ENCODE measurements at places on chromosomes 12 and 14.

DNA sequence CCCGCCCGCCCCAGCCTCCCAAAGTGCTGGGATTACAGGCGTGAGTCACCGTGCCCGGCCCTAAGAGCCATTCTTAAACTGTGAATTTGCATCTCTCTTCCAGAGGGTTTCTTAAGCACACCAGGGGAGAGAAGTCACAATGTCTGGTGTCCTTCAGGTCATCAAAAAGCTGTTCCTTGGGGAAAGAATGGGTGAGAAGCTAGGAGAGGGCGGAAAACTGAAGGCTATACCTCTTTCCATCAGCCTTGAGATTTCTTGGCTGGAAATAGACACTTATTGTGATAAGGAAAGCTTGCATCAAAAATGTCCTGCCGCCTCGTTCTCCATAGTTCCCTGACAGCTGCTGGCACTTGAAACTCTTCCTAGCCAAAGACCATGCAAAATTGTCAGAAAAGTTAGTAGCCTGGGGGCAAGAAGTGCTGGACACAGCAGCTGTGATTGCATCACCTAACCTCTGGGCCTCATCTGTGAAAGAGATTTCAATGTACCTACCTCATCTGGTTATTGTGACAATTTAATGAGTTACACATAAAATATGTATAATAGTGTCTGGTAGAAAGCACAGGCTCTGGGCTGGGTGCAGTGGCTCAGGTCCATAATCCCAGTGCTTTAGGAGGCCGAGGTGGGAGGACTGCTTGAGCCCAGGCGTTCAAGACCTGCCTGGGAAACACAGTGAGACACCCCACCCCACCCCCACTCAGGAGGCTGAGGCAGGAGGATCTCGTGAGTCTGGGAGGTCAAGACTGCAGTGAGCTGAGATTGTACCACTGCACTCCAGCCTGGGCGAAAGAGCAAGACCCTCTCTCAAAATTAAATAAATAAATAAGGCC, 9.7 kb upstream of the UBC start:
- DNase-seq: no peak

DNA sequence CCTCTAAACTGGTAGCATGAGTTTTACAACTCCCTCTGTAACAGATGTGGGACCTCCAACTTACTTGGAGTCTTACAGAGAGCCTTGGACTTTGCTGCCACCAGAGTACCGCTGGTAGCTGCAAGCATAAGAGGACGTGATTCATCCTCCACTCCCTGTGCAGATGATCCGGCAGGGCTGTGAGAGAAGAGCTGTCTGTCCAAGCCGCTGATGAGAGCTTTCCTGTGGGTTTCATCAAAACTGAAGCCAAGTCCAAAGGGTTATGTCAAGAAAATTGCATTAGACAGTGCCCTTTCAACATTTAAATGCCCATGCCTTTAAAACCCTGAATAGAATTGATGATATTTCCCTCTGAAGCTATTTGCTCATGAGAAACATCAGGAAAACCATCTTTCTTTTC, 85.8 kb downstream of the LLPH start:
- DNase-seq: no peak

GRCh38 chr12:94167756-94168416, 19.5 kb downstream of the PLXNC1 start:
- DNase-seq: no peak

DNA sequence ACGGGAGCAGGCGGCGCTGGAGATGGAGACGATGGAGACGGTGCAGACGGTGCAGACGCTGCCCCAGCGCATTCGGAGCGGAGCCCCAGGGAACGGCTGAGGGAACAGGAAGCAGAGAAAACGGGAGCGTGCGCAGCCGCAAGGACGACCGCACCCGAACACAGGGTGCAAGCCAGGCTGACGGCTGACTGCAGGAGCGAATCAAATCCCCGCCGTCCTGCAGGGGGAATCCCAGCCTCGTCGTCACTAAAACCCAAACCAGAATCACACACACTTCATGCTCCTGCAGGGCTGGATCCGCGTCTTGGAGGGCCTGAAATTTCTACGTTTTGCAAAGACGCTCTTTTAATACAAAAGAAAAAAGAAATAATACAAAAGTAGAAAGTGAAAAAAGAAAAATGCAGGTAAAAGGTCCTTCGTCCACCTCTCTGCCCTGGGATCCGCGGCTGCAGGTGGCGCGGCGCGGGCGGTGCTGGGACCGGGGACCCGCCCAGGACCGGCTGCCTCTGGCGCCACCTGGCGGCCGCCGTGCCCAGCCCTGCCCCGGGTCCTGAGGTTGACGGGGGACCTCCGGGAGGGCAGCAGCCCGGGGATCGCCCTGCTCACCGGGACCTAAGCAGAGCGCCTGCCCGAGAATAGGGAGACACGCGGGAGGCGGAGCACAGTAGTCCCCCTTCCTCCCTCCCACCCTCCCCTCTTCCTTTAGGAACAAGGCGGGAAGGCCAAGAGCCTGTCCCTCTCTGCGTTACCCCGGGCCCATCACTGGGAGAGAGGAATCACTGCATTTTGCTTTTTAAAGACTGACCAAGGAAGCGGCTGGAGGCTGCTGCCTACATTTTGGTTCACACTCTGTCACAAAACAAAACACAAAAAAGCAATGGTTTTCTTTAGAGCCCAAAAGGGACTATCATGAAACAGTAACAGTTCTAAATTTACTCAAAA, 20.1 kb downstream of the STX2 start:
- peak; percentile 50 for DNase-seq

- no peak for DNase-seq
These were observed 112.3 kb upstream of the BCL2L14 start for GRCh38 chr12:11958221-11959091.

DNA sequence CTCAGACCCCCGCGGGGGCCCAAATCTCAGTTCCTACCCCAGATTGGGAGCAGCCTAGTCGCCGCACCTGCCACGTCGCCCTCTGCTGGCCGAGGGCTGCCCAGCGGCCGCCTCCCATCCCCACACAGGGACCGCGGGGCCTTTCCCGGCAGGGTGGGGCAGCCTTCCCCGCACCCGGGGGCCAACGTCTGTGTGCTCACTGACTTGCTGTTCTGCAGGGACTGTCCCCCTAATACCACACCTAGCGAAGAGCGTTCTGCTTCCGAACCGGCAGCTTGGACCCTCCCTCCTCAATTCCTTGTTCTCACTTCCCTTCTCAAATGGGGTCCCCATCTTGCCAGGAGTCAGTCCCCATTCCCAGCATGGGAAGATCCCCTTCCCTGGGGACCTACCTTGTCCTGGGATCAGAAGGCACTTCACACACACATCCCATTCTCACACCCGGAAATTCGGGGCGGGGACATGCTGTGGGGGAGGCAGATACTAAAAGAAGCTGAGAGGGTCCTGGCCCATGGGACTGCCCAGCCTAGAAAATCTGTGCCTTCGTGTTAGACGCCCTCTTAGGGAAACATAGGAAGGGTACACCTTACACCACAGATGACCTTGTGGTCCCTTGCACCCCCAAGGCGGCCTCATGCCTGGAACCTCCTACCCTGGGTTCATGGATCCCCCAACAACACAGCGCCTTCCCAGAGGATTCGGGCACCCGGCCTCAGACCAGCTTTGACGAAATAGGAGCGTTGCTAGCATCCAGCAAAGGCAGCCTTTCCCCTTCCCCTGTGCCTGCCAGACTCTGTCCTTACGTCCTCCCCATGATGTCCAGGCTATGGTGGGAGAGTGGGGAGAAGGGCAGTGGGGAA, 16.4 kb downstream of the ACVRL1 start:
- peak; percentile 24 for DNase-seq

GRCh38 chr14:61474015-61474414, 152.6 kb downstream of the PRKCH start:
- no peak for DNase-seq

GRCh38 chr12:84599539-84599938, 313.1 kb downstream of the SLC6A15 start:
- no peak for DNase-seq

Data from stimulated activated CD8-positive, alpha-beta memory T cell treated with anti-CD3 and anti-CD28 coated beads, Interleukin-4, amount 100 ng/mL, for 4 hours (primary cell).